ENCODE measurements at places on chromosomes 5 and 9.
A peak's percentile ranks its signal among the peaks of the same experiment; 100 is the strongest.

GRCh38 chr9:125486576-125486975 lies 220.4 kb downstream of the MAPKAP1 start:
- no peak for DNase-seq

- DNase-seq = no peak
Observed at GRCh38 chr9:2465516-2465915, 156.1 kb upstream of the VLDLR start.

DNA sequence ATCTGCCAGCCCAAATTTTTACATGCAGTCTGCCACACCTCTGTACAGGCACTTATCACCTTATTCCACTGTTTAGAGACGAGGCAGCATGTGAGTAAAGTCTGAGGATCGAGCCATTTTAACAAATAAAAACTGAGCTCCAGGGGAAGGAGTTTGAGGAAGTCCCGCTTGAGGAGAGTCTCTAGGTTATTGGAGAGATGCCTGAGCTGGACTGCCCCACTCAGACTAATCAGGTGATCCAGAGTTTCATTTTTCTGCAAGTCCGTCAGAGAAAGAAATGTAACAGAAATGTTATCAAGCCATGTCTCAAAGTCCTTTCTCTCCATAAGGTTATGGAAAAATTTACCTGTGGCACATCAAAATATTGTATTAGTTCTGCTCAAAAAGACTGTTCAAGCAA lies 5.3 kb downstream of the FBXW2 start:
- DNase-seq = no peak

GRCh38 chr9:4298255-4299004 lies 1.4 kb downstream of the GLIS3 start:
- DNase-seq = peak; percentile 15

DNA sequence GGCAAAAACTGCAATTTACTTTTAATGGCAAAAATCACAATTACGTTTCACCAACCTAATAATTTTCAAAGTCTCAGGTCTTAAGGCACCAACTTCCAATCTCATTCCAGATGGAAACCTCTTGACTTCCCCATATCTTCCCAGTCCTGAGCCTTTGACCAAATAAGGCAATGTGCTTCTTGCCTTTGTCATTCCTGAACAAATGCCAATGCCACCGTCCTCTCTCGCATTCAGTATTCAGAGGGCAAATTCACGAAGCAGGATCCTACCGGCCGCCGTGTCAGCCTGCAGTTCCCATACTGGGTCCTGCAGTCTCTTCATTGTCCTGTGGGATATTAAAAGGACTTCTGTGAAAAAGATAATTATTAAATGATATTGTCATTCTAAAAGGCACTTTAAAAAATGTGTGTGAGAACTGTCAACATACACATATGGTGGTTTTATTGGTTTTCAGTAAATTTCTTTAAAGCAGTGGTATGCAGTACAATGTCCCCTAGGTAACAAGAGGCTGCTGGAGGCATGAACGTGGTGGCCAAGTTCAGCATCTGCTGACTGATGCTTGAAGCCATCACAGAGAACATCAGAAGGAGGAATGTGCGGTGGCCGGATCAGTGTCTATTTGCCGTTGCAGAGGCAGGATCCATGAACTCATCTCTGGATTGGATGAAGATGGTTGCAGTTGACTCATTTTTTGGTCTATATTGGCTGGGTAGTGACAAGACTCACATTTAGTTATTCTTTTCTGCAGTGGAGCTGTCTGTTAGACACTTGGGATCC lies 101.4 kb upstream of the IRX4 start:
- DNase-seq = no peak

- DNase-seq = no peak
Observed at GRCh38 chr5:137791799-137792198, 37.6 kb upstream of the HNRNPA0 start.

DNA sequence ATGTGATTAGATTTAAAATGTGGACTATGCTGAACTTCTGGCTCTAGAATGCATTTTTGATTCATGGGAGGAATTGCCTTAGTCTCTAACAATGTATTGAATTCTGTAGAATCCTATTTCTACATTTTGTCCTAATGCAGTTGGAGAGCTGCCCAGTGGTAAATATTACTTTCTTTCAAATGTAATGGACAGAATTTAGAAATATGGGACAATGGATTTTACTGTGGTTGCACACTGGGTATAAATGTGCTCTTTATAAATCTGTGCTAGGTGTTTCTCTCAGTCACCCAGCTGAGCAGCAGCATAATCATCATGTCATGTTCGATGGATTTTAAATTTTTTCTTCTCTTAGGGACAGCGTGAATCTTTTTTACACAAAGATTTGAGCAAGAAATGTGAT lies 141.7 kb downstream of the ADGRV1 start:
- no peak for DNase-seq

DNA sequence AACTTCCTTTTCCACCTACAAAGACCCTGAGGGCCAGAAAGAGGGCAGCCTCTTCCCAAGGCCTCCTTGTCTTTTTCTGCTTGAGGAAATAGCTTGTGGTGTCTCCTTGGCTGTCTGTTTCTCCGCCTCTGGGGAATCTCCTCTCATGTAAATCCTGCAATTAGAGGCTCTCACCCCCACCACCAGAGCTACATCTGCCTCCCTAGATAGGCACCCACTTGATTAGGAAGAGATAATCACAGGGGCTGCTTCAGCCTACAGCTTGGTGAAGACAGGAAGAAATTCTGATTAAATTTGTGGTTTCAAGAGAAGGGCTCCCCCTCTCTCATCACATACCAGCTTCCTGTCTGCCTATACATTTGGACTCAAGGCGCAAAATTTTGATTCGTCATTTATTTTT lies 75.6 kb downstream of the TLR4 start:
- DNase-seq = no peak

DNA sequence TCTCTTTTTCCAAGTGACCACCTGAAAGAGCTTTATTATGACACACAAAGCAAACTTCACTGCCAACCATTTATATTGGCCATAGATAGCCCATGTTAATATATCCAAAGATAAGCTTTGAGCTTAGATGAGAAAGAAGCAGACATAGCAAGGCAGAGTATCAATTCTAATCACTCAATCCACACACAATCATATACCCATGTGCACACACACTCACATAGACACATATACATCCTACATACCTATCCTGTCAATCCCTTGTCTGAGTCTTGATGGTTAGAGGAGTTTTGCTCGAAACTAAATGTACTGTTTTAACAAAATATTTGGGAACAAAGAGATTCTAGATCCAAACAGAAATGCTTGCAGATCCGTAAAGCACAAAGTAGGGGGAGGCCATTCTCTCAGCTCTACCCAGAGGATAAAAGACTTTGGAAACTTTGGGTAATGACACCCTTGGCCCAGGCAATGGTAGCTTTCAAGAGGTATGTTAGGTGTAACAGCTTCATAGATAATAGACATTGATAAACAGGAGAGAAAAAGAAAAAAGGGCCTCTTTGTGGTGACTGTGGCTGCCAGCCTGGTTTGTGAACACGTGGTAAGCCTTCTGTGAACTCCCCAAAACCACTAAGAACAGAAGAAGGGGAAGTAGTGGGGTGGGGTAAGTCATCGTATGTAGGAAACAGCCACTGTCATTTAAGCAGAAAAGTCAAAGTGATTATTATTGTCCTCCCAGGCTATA lies 121.6 kb downstream of the TLR4 start:
- peak; percentile 65 for DNase-seq

Data from central memory CD4-positive, alpha-beta T cell (primary cell).